AG08396 (cell line): ENCODE measurements at places on chromosomes 4 and X.

DNA sequence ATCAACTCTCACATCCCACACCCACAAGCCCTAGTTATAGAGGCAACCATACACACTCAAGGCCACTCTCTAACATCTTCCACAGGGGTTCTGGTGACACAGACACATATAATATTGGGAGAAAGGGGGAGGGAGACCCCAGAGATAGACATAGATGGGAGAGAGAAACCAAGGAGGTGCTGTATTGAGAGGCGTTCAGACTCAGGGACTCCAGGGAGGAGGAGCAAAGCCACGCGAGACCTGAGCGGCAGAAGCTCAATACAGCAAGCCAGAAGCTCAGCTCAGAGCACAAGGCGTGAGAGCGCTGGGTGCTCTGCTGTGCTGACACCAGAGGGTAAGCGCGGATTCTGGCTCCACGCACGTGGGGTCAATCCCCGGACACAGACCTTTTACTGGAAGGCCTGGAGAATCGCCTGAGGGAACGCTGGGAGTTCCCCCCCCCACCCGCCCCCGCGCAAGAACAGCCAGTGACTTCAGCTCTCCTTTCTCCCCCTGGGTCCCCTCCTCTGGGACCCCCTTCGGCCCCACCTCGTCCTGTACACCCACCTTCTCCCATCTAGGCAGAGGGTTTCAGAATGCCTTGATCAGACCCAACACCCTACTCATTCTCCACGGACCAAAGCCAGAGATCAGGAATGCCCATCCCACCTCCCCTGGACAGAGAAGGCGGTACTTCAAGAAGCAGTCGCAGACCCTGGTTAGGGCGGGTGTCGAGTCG is 8.7 kb downstream of the MSX1 start:
- DNase-seq = peak; percentile 40

GRCh38 chrX:44265559-44265958 is 77.9 kb downstream of the EFHC2 start:
- DNase-seq = no peak

GRCh38 chrX:71198066-71198465 is 25.0 kb upstream of the GJB1 start:
- no peak for DNase-seq

DNA sequence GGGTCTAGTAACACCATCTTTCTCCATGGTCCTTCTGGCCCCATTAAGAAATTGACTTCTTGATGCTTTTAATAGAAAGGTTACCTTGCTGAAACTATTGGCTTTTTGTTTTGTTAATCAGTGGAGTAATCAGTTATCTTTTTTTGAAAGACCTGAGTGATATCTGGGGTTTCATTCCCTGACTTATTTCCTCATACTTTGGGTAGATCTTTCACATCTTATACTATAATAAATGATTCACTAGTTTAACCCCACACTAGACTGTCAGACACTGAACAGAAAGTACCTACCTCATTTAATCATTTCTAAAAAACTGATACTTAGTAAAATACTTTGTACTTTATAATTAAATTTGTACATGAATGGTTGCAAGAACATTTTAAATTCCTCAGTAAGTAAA is 1021.1 kb downstream of the STIM2 start:
- no peak for DNase-seq

DNA sequence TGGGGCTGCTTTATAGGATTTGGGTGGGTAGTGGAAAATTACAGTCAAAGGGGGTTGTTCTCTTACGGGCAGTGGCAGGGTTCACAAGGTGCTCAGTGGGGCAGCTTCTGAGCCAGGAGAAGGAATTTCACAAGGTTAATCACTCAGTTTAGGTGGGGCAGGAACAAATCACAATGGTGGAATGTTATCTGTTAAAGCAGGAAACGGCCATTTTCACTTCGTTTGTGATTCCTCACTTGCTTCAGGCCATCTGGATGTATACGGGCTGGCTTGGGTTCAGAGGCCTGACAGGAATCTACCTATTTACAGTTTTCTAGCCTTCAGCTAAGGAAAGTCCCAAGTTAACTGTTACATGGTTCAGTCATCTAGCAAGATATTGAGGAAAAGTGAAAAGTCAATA is 1003.5 kb downstream of the STPG2 start:
- DNase-seq = no peak

DNA sequence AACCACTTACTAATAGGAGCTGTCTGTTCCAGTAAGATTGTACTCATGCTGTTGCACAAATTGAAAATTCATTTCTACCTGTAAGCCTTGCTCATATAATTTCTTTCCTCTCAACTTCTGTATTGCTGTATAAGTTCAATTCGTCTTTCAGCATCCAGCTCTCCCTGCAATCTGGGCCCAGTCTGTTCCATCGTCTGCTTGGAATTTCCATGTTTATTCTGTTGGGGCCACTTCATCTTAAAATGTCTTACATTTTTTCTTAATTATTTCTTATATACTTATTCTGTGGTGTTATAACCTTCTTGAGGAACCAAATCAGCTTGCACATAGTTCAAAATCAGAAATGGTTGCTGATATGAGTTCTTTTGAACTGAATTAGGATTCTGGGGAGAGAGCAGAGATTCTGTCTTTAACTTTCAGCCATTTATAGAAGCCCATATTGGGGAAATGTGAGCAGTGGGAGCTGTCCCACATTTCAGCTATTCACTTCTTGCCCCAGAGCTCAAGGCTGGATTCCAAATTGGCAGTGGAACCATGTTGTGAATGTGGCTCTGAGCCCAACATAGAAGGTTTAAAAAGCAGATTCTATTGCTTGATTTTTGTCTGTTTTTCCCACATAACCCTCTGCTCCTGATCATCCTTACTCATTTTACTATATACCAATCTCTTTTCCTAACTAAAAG is 291.9 kb downstream of the BMPR1B start:
- DNase-seq = peak; percentile 12

DNA sequence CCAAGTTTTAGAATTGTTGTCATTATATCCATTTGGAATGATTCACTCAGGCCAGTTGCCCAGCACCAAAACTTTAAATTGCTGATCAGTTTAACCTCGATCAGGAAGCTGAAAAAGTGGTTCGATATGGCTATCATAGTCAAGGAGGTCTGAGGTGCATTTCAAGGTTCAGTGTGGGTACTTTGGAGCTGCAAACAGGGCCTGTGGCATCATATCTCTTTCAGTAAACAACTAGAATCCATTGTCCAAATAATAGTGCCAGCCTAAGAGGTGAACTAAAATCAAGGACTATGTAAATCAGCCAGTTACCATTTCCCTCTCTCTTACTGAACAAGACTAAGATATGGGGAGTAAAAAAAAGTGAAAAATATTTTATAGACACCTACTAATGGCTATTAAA is 14.2 kb downstream of the TMEM47 start:
- no peak for DNase-seq

DNA sequence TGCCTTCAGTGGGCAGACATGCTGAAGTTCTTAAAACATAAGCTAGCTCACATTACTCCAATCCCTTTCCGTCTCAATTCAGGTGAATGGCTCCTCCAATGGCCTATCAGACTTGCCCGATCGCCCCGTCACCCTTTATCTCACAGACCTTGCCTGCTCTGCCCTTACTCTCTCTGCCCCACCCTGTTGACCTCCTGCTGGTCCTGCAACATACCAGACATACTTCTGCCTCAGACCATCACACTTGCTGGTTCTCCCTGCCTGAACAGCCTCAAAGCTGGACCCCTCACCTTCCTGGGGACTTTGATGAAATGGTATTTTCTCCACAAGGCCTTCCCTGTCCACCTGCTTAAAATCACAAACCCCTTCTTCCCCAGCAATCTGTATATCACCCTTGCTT is 340.1 kb upstream of the NR3C2 start:
- DNase-seq = no peak

- DNase-seq = no peak
Measured at GRCh38 chr4:122823476-122823875, 3.2 kb upstream of the FGF2 start.

DNA sequence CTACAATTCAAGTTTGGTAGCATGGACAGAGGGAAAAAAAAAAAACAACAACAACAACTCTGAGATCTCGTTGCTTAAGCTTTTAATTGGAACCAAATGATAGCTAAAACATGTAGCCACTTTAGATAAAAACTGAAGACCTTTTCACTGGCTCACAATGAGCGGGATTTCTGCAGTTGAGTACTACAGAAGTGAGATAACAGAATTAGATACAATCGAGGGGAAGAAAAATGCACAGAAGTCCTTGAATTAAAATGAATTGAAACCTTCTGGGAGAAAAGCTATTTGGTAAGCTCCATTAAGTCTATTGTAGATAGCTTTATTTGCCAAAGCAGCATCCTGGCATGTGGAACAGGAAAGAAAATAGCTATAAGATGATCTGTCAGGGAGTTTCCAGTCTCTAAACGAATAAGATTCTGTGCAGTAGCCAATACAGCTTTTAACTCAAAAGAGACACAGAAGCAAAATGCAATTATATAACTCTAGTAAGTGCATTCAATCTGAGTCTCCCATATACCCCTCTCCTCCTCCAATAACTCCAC is 248.5 kb downstream of the ENOX2 start:
- DNase-seq = no peak

GRCh38 chr4:65798498-65799127 is 128.3 kb upstream of the EPHA5 start:
- no peak for DNase-seq

GRCh38 chr4:172938072-172938829 is 230.4 kb upstream of the GALNT7 start:
- DNase-seq = no peak

- DNase-seq = no peak
Measured at GRCh38 chrX:136967966-136968365, 65.8 kb downstream of the GPR101 start.

DNA sequence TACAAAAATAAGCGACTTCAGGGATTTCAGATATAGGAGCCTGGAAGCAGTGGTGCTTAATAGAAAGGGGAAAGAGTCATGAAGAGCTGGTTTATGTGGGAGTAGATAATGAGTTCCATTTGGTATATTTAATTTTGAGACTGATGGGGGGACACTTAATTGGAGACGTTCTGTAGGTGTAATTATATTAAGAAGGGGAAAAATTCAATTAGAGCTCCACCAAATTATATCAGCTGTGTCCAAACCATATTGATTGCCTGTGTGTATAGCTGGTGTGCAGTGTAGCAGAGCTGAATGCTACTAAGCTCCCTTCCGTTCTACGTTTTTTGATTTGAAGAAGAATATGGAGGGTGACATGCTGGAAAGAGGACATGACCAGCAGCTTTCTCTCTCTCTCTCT is 282.3 kb downstream of the DMD start:
- no peak for DNase-seq

GRCh38 chrX:75746891-75747639 is 38.0 kb downstream of the MAGEE2 start:
- peak; percentile 31 for DNase-seq

- no peak for DNase-seq
Measured at GRCh38 chr4:2340272-2341061, 78.0 kb downstream of the ZFYVE28 start.

GRCh38 chr4:11293866-11294265 is 134.8 kb downstream of the HS3ST1 start:
- DNase-seq = no peak

- DNase-seq = no peak
Measured at GRCh38 chr4:175954685-175955084, 111.0 kb upstream of the WDR17 start.

DNA sequence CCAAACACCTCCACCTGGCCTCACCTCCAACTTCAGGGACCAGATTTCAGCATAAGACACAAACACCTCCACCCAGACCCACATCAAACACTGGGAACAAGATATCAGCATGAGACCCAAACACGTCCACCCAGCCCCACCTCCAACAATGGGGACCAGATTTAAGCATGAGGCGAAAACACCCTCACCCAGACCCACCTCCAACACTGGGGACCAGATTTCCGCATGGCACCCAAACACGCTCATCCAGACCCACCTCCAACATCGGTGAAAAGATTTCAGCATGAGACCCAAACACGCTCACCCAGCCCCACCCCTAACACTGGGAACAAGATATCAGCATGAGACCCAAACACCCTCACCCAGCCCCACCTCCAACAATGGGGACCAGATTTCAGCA is 210.0 kb downstream of the ASMT start:
- no peak for DNase-seq

DNA sequence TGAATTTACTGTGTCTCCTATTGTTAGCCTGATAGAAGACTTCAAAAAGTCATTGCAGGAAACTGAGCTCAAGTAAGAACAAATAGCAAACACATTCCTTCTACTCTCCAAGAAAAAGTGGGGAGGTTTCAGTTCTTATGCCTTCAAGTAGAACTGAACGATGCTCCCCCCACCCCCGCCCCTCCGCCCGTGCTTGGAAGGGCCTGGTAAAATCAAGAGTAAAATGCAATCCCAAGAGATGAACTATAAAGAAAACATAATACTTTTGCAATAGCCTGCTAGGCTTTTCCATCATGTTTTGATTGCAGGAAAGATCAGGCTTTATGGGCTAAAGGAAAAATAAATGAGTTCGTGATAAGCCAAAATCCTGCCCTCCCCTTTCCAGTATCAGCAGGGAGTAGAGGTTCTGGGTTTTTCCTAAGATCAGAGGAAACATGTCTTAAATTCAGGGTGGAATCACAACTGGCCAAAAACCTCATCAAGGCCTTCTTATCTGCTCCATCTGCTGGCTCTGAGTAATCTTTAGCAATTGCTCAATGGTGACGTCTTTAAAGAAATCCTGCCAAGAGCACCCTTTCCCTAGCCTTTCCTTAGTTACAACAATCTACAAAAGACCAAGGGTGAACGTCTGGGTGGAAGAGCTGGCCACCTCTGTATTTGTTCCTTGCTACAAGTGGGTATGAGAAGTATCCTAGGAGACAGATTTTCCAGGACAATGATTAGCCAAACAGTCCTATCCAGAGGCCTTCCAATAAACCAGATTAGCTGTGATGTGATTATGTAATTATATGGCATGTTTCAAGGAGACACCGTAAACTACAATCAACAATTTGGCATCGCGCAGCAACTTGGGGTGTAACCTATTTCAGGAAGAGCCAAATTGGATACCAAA is 66.3 kb upstream of the FAM9C start:
- peak; percentile 21 for DNase-seq

- DNase-seq = no peak
Measured at GRCh38 chr4:47863486-47863885, 25.6 kb upstream of the CORIN start.

DNA sequence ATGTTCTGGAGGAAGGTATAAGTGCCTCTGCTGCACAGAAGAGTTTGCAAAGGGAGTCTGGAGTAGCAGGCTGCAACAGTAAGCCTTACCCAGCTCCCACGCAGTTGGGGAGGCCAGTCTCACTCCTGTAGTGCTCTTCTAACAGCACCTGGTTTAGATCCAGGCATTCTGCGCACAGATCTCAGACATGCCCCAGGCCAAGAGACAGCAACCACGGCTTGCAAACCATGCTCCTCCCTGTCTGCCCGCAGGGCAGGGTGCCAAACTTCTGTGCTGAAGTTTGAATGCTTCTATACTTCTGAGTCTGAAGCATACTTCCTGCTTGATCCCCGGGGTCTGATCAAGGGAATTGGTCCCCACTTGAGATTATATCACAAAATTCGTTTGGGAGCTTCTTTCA is 106.3 kb downstream of the LINC00632 start:
- peak; percentile 10 for DNase-seq

- no peak for DNase-seq
Measured at GRCh38 chrX:146921204-146921603, 106.7 kb upstream of the CXorf51A start.

GRCh38 chrX:87941841-87942240 is 424.2 kb downstream of the KLHL4 start:
- DNase-seq = no peak
